H7 (cell line): ENCODE measurements at places on chromosomes 2 and 18.

DNA sequence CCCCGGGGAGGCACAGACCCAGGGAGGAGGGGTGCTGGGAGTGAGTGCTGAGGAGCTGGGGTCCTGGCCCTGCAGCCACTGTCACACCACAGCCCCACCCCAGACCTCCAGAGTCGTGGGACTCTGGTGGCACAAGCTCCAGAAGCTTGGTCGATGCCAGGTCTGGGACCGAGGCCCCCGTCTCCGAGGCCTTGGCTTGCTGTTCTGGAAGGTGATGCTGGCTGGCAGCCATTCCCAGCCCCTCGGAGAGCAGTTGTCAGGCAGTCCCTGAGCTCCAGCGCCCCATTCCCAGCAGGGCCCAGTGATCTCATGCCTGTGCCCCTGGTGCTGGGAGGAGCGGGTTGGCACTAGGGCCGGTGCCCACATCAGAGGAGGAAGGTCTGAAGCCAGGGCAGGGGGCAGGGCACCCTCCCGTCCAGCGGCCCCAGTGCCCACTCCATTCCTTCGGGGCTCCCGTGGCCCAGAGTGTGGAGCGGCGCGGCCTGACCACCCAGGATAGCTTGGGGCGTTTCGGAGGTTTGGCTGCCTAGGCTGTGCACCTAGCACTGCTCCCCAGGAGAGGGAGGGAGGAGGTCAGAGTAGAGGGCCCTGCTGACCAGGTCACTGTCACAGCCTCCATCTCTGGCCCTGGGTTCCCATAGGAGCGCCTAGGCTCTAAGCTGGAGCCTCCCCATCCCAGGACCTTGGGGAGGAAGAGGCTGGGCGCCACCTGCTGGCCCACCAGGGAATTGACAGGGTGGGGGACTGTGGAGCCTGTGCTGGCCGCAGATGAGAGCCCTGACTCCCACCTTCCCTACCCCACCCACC, 16.8 kb upstream of the ALPI start:
- DNase-seq, result peak; percentile 88

DNA sequence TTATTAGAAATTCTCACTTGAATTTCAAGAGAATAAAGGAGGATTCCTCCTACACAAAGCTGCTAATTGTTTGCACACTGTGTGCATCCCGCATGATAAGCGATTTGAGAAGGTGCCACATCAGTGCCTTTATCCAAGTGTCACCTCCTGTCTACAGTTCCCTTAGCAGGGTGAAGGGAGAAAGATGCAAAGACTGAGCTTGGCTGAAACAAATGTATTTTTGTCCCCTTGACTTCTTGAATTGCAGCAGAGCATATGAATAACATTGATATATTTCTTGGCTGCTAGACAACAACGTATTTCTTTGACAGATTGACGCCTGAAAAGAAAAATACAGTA, 255.1 kb downstream of the NEDD4L start:
- no peak for DNase-seq

- DNase-seq, result no peak
Observed at GRCh38 chr2:65370387-65371073, 61.9 kb downstream of the SPRED2 start.

DNA sequence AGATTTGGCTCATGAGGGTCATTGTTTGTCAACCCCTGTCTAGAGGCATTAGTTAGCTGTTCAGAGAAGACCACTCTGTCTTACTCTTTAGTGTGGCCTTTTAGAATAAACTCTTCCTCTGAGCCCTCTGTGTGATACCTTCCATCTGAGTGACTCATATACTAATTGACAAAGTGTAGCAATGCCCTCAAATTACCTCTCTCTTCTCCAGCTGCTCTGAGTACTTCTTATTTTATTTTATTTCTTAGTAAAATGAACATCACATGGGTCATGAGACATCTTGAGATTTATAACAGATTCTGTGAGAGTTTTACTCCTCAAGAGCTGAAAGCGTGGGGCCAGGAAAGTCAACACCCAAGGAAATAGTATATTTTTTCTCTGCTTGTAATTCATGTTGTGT, 67.4 kb downstream of the KCTD18 start:
- no peak for DNase-seq

- peak; percentile 60 for DNase-seq
Observed at GRCh38 chr2:130824492-130825061, 12.1 kb upstream of the ARHGEF4 start.
